ENCODE measurements at places on chromosomes 5 and 9.

DNA sequence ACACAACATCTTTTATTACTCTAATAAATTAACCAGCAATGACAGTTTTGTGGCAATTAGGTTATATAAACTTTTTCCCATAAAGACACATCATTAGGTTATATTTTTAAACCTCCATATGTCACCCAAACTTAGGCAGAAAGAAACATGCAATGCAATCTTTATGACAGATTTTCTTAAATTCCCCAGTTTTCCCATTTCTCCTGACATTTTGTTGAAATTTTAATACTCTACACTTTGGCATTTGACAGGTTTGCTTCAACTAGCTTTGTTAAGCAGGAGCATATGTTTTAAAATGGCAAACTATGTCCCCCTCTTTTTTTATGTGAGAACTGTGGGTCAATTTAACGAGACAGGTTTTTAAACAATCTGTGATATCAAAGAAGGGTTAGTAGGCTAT lies 155.5 kb downstream of the GABRB2 start:
- H3K4me1 ChIP-seq = no peaks in the 10 kb centered on the region
- H3K36me3 ChIP-seq = no peaks in the 10 kb centered on the region
- no peaks in the 10 kb centered on the region for H3K27me3 ChIP-seq
- H3K27ac ChIP-seq = no peak overlapping the region
- H3K4me3 ChIP-seq = no peak overlapping the region
- no peak for DNase-seq

DNA sequence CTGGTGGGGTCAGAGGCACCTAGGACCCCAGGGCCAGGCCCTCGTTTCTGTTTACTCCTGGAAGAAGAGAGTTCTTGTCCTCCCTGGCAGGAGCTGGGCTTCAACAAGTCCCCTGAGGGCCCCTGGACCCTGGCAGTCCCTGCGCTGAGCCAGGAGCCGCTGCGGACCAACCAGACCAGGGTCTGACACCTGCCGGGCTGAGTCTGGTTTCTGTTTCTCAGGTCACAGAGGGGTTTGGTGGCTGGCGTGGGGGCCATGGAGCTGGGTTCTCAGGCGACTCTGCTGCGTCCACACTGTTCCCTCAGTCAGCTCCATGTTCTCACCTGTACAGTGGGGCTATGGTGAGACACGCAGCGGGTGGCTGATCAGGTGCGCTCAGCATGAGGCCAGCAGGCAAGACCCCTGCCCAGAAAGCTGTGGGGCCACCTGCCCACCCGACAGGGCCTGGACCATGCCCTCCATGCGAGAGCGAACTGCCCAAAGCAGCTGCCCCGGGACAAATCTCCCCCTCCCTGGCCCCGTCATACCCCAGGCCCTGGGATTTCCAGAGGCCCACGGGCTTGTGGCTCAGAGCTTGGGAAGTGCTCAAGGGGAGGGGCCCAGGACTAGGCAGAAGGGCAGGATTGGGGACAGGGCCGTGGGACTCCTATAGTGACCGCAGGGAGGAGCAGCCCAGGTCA lies 17.9 kb upstream of the NOTCH1 start:
- no peak overlapping the region for H3K27ac ChIP-seq
- no peak for DNase-seq
- no peak overlapping the region for H3K4me3 ChIP-seq
- H3K36me3 ChIP-seq = no peaks in the 10 kb centered on the region
- H3K4me1 ChIP-seq = peaks cover 58% of the 10 kb centered on the region
- H3K27me3 ChIP-seq = no peaks in the 10 kb centered on the region

DNA sequence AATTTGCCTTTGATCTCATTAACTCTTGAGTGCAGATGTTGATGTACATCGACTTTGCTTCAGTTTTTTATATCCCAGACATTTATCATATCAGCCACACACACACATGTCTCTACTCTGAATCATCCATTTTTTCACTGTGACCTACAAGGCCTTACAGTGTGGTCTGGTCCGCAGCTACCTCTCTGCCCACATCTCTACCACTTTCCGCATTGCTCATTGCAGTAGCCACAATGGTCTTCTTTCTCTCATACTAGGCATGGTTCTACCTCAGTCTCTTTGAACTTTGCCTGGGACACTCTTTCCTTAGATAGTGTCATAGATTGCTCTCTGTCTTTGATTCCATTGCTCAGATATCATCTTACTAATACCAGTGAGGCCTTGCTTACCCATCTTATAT lies 87.9 kb upstream of the FSD1L start:
- H3K27ac ChIP-seq = no peak overlapping the region
- no peaks in the 10 kb centered on the region for H3K4me1 ChIP-seq
- no peak for DNase-seq
- H3K4me3 ChIP-seq = no peak overlapping the region
- no peaks in the 10 kb centered on the region for H3K27me3 ChIP-seq
- peaks cover 9% of the 10 kb centered on the region for H3K36me3 ChIP-seq

GRCh38 chr9:18502546-18502945 lies 28.6 kb downstream of the ADAMTSL1 start:
- H3K27ac ChIP-seq = no peak overlapping the region
- no peaks in the 10 kb centered on the region for H3K27me3 ChIP-seq
- H3K4me3 ChIP-seq = no peak overlapping the region
- H3K36me3 ChIP-seq = peaks cover 3% of the 10 kb centered on the region
- no peak for DNase-seq

DNA sequence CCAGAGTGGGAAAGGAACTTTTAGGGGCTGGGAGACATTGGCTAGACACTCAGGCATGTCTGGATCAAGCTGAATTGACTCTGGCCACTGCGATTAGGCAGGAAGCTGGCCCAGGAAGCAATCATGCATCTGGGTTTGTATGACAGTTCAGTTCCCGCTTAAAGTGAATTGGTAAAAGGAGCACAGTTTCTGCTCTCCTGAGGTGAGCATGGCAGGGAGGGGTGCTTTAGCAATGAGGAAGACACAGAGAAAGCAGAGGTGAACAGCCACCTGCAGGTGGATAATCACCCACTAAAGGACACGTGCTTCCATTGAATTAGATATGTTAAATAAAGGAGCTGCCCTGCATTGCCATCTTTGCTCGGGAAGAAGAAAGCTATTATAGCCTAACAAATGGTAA lies 248.1 kb upstream of the MAP3K1 start:
- H3K27ac ChIP-seq = no peak overlapping the region
- H3K36me3 ChIP-seq = no peaks in the 10 kb centered on the region
- no peak overlapping the region for H3K4me3 ChIP-seq
- no peaks in the 10 kb centered on the region for H3K4me1 ChIP-seq

GRCh38 chr9:130731355-130731754 lies 37.8 kb downstream of the EXOSC2 start:
- no peak for DNase-seq
- H3K4me3 ChIP-seq = no peak overlapping the region
- H3K36me3 ChIP-seq = no peaks in the 10 kb centered on the region
- no peaks in the 10 kb centered on the region for H3K4me1 ChIP-seq
- H3K27ac ChIP-seq = no peak overlapping the region

DNA sequence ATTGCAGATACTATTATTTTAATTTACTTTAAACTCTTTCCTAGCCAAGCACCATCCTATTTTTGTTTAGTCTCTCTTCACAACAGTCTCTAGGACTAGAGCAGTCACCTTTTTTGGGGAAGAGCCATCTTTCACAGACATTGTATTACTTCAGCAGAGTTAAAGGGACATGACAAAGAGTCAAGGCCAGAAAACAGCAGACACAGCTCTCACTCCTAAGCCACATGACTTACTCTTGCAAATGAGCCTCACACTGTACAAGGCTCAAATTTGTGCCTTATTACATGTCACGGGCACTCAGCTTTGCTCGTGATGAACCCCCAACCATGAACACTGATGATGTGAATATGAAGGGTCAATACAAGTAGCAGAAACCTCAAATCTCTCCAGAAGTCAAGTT lies 104.3 kb downstream of the ZNF608 start:
- DNase-seq = no peak

- H3K36me3 ChIP-seq = no peaks in the 10 kb centered on the region
- no peaks in the 10 kb centered on the region for H3K27me3 ChIP-seq
- H3K27ac ChIP-seq = peak overlapping the region; percentile 10
- no peak overlapping the region for H3K4me3 ChIP-seq
- peaks cover 6% of the 10 kb centered on the region for H3K4me1 ChIP-seq
These were observed 138.5 kb downstream of the AOPEP start for GRCh38 chr9:94864862-94865509.

DNA sequence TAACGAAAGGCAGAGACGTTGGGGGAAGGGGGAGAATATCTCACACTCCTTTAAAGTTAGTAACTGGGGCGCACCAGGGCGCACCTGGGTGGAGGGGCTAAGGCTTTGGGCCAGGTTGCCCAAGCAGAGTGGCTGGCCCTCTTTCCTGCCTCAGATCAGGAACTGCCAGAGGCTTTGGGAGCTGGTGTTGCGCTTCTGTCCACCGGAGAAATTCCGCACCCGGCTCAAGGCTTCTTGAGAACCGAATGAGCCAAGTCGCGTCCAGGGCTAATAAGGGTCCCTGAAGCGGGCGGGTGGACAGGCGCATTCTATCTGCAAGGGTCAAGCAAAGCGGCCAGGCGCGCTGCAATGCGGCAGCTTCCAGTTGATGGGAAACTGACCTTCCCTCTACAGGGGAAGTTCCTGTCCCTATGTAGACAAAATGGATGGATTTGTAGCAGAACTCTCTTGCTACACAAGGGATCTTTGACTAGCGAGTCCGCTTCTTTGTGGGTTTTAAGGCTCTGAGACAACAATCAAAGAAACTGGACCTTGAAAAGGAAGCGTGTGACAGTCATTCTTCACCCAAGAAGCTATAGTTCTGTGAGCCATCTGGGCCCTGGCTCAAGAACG lies 5.5 kb downstream of the PAX5 start:
- H3K36me3 ChIP-seq = no peaks in the 10 kb centered on the region
- H3K27me3 ChIP-seq = peaks cover 100% of the 10 kb centered on the region
- DNase-seq = no peak
- no peak overlapping the region for H3K4me3 ChIP-seq
- H3K27ac ChIP-seq = no peak overlapping the region
- H3K4me1 ChIP-seq = peaks cover 47% of the 10 kb centered on the region

GRCh38 chr5:123582550-123583285 lies 70.7 kb downstream of the CSNK1G3 start:
- no peak overlapping the region for H3K4me3 ChIP-seq
- DNase-seq = no peak
- H3K27ac ChIP-seq = no peak overlapping the region
